ENCODE measurements at places on chromosomes 7 and 10.

DNA sequence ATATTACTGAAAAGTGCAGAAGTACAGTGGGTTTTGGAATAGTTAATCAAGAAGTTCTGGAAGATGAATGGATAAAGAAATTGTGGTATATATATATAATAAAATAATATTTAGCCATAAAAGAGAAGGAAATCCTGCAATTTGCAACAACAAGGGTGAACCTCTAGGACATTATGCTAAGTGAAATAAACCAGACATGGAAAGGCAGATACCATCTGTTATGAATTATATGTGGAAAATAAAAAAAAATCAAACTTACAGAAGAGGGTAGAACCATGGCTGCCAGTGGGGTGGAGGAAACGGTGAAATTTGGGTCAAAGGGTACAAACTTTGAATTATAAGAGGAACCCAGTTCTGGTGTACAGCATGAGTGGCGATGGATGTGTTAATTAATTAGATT lies 162.6 kb downstream of the BICC1 start:
- no peak for DNase-seq

DNA sequence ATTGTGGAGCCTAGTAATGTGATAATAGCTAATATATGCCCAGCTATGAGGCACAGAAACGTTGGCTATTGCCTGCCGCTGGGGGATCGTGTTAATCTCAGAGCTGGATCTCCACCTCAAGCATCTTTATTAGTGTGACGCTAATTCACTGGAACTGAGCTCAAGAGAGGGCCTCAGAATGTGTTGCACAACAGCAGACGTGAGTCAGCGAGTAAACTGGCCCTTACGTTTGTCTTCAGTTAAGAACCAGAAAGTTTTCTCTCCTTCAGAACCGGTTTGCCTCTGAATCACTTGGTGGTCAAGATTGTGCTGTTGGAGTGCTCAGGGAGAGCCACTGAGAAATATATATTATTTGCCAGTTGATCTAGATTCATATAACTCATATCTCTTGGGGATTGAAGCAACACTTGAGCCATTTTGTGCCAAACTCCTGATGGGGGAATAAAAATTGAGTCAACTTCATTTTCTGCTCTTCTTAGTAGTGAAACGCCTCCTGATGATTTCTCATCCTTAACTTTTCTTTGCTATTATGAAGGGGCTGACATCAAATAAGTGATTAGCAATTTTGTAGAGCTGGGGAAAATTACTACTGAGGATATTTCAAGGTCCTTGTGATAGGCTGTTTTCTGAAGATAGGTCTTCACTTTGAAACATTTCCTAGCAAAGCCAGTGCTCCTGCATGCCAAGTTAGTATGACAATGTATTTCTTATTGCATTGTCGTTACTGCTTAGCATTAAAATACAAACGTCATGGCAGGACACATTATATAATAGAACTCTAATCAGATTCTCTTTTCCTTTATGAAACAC lies 22.3 kb downstream of the BZW2 start:
- DNase-seq: no peak

DNA sequence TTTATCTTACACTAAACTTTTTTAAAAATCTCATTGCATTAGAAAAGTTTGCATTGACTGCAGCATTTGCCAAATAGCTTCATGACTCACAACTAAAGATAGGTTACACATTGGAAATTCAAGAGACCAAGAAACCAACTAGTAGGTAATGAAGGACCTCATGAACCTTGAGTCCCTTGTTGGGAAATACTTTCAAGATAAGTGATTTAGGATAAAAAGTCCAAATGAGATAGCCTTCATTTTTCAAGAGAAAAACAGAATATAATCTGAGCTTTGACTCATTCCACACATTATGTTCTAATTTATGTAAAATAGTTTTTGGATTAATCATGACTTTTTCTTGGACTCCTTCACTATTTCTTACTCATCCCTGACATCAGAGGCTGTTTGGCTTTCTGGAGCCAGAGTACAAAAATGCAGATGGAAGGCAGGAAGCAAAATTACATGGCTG lies 13.1 kb upstream of the LIPF start:
- DNase-seq: no peak

DNA sequence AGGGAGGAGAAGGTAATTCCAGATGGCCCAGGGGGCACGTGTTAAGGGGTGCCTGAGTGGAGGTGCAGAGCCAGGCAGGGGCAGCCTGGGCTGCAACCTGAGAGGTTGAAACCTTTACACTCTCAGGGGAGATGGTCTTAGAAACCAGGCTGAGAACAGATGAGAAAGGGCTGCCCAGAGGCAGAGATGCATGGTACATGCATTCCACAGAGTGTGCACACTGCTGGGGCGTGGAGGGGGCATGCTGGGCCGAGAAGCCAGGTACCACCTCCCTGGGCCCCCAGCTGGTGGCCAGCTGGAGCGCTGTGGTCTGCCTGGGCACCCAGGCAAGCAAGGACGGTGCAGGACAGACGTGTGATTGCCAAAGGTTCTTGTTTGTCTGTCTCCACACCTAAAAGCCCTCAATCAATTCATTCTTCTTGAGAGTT lies 14.1 kb upstream of the CSGALNACT2 start:
- DNase-seq: no peak

DNA sequence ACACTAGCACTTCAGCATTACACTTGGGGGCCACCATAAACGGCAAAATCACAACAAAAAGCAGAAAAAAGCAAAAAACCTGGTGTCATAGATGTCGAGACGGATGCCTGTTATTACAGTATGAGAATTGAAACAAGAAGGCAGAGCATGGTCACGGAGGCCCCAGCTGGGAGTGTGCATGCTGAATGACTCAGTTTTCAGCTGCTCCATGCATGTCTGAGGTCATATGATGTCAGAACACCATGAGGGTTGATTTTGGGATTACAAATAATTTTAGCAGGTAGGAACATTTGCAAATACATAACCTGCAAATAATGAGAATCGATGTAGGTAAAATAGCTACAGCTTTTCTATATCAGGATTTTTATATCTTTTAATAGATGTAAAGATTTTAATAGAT lies 19.1 kb downstream of the ZMYND11 start:
- DNase-seq: no peak

GRCh38 chr7:80230327-80230726 lies 95.7 kb downstream of the GNAI1 start:
- no peak for DNase-seq

GRCh38 chr7:87370660-87371180 lies 25.3 kb downstream of the CROT start:
- DNase-seq: no peak

DNA sequence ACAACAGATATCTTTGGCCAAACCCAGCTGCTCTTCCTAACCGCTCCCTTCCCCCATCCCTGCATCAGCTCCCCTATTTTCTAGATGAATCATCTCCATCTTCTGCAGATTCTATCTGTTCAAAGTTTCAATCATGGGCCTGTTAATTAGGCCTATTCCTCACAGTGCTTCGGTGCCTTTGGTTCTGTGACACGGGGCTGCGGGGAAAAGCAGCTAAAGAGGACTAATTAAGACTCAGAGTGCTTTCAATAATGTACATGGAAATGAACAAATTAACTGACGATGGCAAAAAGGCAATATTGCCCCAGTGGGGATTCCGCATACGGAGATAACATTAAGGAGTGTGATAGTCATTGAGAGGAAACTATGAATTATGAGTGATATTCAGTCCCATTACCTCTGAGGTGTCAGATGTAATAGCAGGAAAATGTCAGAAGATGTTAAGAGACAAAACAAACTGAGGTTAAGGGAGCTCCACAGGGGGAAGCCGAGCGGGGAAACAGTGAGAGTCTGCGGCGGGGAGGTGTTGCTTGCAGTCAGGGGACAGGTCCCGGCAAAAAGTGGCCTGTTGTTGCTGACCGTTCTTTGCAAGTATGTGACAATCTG lies 716.9 kb downstream of the TYW1 start:
- no peak for DNase-seq

- DNase-seq: peak; percentile 89
Measured at GRCh38 chr7:151083071-151083823, at the start of gene TMUB1. TMUB1 (minus strand) TSS chr7:151083493; CDS start chr7:151082563, 930 bp downstream.

- no peak for DNase-seq
Measured at GRCh38 chr7:155543011-155543876, 3.1 kb downstream of the CNPY1 start.

DNA sequence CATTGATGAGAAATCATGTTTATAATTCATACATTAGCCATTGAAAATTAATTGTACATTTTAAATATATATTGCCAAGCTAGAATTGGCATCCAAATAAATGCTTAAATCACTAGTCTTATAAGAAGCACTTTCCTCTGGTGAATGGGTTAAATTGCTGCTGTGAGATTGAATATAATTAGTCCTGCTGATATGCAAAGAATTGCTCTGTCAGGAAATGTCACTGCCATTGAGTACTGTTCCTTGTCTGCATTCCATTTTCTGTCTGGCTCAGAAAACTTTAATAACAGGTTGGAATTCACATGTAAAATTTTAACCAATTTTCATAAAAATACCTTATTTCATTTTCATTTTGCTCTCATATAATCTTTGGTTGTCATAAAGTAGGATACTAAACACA lies 589.1 kb downstream of the MAGI2 start:
- DNase-seq: no peak

DNA sequence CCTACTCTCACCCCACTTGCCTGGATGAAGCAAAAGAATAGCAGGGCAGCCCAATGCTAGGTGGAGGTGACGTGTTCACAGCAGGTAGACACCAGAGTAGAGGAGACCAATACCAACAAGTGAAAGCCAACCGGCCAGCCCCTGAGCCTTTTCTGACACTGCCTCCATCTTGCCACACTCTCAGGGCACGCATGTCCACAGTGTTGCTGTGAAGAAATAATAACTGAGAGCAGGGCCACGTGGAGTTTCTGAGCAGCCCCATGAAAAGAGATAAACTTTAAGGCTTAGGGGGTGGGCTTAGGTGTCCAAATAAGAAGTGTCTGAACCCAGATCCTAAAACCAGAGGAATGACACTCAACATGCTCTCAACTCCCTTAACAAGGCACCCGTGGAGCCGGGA lies 9.0 kb upstream of the TMEM273 start:
- DNase-seq: no peak

DNA sequence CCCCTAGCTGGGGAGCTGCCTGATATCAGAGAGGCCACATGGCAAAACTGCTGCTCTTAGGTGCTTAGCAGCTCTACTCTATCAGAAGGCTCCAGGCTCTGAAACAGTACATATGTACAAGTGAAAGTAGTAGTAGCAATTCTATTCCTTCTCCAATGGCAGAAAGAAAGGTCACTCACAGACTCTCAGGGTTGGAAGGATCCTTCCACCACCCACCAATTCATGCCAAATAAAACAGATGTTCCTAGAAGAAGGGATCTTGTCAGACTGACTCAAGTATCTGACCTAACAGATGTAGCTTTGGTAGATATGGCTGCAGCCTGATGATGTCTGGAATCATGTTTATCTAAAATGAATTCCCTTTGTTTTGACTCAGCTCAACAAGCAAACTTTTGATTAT lies 8.0 kb upstream of the ALDH18A1 start:
- DNase-seq: no peak

DNA sequence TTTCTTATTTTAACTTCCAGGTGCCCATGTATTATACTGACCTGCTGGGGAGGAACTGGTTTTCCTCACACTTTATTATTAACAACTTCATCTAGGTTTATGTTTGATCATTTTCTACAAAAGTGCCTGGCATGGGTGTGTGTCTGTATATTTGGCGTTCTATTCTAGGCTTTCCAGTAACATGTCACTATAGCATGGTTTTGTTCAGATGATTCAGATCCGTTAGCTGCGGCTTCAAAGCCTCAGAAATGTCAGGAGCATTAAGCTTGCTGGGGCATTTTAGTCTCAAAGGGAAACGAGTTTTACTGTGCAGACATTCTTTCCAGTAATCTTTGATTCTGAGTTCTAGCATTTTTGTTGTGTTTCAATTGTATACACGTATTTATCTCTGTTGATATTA lies 2.3 kb downstream of the INPP5A start:
- no peak for DNase-seq

GRCh38 chr10:29426420-29426819 lies 137.6 kb downstream of the LYZL1 start:
- no peak for DNase-seq

- no peak for DNase-seq
Measured at GRCh38 chr7:108008240-108008639, 5.3 kb upstream of the LAMB1 start.

- no peak for DNase-seq
Measured at GRCh38 chr7:137715121-137715520, 131.7 kb downstream of the DGKI start.

DNA sequence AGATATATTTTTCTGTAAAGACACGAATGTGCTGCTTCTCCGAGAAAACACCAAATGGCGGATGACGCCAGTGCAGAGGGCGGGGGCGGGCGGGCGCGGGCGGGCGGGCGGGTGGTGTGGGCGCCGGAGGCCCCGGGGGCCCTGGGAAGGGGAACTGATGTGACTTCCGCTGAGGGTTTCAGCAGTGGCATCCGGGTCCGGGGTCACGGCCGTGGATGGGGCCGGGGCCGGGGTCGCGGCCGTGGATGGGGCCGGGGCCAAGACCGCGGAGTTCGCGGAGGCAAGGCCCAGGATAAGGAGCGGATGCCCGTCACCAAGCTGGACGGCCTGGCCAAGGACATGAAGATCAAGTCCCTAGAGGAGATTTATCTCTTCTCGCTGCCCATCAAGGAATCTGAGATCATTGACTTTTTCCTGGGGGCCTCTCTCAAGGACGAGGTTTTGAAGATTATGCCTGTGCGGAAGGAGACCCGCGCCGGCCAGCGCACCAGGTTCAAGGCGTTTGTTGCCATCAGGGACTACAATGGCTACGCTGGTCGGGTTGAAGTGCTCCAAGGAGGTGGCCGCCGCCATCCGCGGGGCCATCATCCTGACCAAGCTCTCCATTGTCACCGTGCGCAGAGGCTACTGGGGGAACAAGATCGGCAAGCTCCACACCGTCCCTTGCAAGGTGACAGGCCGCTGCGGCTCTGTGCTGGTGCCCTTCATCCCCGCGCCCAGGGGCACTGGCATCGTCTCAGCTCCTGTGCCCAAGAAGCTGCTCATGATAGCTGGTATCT lies 20.3 kb upstream of the IGF2BP3 start:
- DNase-seq: peak; percentile 86
